ENCODE measurements at places on chromosomes 12 and 14. TPM values are rescaled to one million over a fixed set of nuclear protein-coding genes. Genes with fewer than 3 reads are reported as not detected.

GRCh38 chr12:109718390-109718789 is 4.8 kb downstream of the FAM222A start:
- DNase-seq: no peak

SLC35E3 gene
- 6.3 TPM for total RNA-seq

GRCh38 chr12:53754633-53755264 is 3.0 kb upstream of the CISTR start:
- DNase-seq: no peak

GRCh38 chr14:68978172-68978911 is 760 bp downstream of the ACTN1 start:
- peak; percentile 92 for DNase-seq

GRCh38 chr12:58204071-58204470 is 262.7 kb downstream of the ATP23 start:
- no peak for DNase-seq

DNA sequence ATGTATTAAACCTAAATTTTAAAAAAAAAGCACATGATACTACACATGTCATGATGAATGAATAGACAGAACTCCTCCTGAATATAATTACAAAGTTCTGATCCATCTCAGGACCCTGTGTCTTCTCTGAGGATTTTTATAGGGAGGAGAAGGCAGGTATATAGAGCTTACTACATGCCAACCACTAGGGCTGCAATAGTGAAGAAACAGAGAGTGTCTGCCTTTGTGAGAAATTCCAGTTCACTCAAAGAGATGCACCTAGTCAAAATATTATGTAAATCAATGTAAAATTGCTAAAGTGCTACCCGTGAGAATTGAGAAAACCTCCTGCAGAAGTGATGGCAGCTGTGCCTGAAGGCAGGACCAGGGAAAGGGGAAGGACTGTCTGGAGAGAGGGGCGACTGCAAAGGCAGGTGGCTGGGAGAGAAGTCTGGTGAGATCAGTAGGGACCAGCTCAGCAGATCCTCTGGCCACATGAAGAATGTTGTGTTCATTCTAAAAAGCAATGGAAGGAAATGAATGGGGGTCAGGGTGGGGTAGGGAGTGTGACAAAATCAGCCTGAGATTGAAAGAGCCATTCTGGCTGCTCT is 15.1 kb downstream of the ABHD4 start:
- DNase-seq: no peak

GALNT16 gene
- total RNA-seq: 3.0 TPM

DNA sequence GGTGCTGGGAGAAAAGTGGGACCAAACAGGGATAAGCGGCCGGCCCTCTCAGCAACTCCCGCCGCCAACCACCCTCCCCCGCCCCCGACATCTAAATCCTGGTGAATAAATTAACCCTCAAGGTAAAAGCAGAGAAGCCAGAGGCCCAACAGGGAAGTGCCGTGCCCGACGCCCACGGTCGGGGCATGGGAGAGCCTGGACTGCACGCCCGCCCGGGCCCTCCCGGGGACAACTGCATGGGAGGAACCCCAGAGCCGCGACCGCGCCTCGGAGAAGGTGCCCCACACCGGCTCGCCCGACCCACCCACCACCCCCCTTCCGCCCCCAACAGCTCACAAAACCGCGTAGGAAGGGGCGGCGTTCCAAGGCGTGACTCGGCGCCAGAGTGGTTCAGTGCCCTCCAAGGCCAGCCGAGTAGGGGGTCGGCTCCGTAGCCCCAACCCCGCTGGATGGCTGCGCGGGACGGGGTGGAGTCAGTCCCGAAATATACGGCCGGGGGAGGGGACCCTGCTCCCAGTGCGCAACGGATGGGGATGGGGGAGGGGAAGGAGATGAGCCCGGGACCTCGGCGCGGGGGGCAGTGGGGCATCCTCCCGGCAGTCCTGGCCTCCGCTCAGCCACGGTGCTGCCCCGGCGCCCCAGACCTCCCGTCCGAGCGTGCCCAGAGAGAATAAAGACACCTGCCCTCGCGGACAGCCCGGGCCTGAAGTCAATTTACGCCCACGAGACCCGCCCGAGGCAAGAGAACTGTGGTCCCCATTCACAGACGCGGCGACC is 732 bp downstream of the SLC25A29 start:
- DNase-seq: no peak

- no peak for DNase-seq
Measured at GRCh38 chr14:92109490-92109889, 3.1 kb upstream of the ATXN3 start.

LTA4H gene
- total RNA-seq: 201 TPM

DNA sequence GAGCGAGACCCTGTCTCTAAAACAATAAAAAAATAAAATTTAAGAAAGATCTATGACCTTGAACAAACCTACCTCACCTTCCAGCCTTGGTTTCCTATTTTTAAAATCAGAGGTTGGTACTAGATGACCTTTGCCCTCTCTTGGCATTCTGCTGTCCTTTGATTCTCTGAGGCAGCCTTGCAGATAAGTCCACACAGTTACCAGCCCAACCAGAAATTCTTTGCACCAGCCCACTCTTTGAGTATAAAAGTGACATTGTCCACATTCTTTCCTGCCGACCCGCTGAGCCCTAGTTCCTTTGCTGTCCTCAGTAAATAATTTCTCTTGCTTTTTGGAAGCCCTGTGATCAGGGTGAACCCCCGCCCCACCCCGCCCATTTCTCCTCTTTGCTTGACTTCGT is 150.4 kb downstream of the PHETA1 start:
- DNase-seq: no peak

DNA sequence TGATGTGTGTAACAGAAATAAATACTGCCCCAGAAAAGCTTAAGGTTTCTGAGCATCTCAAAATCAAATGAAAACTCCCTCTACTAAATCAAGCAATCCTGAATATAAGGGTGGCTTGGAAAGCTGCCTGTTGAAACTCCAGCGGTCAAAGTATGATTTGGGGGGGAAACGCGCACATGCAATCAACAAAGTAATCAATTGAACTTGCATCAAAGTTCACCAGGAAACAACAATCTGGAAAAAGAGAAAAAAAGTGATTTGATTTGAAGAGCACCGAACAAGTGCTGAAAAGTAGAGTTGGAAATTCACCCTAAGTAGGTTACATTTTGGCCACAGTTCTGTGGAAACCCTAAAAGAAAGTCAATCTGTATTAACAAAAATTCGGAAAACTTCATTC is 700 bp downstream of the CNIH1 start:
- DNase-seq: peak; percentile 8

GRCh38 chr12:48966177-48966895 is 5.2 kb downstream of the WNT10B start:
- no peak for DNase-seq

GRCh38 chr14:21825149-21825743 is 151.6 kb upstream of the OR4E1 start:
- DNase-seq: no peak

DNA sequence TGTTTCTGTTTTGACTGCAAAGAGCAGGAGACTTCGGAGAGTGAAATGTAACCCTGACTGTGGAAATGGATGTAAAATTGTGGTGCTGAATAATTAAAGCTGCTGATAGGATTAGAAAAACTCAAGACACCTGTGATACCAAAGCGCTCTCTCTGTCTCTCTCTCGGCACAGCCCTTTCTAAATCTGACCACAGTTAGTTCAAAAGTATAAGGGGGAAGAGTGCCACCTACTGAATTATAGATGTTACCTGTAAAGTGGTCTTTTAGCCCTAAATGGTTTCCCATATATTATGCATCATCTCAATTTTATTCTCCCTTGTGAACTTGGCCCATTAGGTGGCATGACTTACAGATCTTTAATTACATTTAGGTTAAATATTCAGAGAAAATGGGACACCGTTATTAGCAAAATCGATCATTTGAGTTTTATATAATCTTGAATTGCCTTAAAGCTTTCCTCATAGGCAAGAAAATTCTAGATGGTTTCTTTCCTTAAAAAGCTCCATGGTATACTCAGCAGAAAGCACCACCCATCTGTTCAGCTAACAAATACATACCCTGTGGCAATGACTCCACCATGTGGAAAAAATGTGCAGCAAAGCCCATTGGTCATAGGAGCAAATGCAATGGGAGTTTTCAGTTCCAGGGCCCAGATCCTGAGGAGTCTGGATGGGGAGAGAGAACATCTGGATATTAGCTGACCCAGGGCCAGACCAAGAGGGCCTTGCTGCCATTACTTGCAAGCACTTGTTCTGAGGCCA is 18.1 kb downstream of the RFC5 start:
- DNase-seq: peak; percentile 47

All from left lung (tissue), 14 donors.